Ovary (tissue), 10 donors: ENCODE measurements at places on chromosomes 1 and 21. TPM values are rescaled to one million over a fixed set of nuclear protein-coding genes. Genes with fewer than 3 reads are reported as not detected.

DNA sequence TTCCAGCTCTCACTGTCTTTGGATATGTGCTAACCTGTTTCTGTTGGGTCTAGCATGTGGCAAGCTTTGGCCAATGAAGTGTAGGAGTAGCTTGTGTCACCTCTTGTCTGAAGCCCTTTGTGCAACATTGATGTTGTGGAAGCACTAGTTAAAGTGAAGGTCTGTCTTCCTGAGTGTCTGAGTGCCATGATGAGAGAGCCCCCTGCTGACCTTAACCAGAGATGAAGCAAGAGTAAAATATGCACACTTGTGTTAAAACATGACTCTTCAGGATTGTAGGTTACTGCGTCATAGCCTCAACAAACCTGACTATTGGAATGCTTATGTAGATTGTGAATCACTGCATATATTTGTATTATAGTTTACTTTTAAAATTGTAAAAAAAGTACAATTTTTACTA lies 103.7 kb downstream of the NCAM2 start:
- no peak for DNase-seq
- no peaks in the 10 kb centered on the region for H3K4me1 ChIP-seq
- H3K4me3 ChIP-seq = no peak overlapping the region
- H3K27me3 ChIP-seq = no peaks in the 10 kb centered on the region
- no peaks in the 10 kb centered on the region for H3K36me3 ChIP-seq

GRCh38 chr1:94314222-94314858 lies 77.0 kb upstream of the ARHGAP29 start:
- no peaks in the 10 kb centered on the region for H3K4me1 ChIP-seq
- H3K36me3 ChIP-seq = no peaks in the 10 kb centered on the region
- H3K27me3 ChIP-seq = no peaks in the 10 kb centered on the region
- H3K27ac ChIP-seq = no peak overlapping the region
- no peak for DNase-seq

DNA sequence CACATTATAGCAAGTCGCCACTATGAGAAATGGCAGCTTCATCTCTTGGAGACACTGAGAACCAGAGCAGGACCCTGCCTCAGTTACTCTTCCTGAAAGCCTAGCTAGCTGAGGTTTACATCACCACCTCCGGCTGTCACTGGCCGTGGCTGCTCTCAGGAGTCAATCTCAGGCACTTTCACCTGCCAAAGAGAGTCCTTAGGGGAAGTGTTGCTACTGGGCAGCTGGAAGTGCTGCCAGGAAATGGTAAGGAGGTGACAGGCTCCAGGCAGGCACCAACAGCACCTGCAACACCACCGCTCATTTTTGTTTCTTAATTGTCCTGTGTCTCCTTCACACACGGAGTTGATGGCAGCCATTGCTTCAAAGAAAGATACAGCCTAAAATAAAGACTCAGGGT lies 92.5 kb downstream of the DSCAM start:
- no peak for DNase-seq
- H3K36me3 ChIP-seq = no peaks in the 10 kb centered on the region
- H3K4me3 ChIP-seq = no peak overlapping the region
- no peak overlapping the region for H3K27ac ChIP-seq
- H3K27me3 ChIP-seq = no peaks in the 10 kb centered on the region

- H3K4me3 ChIP-seq = no peak overlapping the region
- no peak for DNase-seq
- no peaks in the 10 kb centered on the region for H3K36me3 ChIP-seq
- H3K4me1 ChIP-seq = no peaks in the 10 kb centered on the region
Measured at GRCh38 chr1:54081306-54082270, 28.2 kb downstream of the TCEANC2 start.

GRCh38 chr21:25501996-25502665 lies 105.2 kb downstream of the MRPL39 start:
- no peaks in the 10 kb centered on the region for H3K27me3 ChIP-seq
- no peak for DNase-seq
- H3K4me3 ChIP-seq = no peak overlapping the region
- H3K4me1 ChIP-seq = no peaks in the 10 kb centered on the region

AMY2A gene
- total RNA-seq = 6.9 TPM

DNA sequence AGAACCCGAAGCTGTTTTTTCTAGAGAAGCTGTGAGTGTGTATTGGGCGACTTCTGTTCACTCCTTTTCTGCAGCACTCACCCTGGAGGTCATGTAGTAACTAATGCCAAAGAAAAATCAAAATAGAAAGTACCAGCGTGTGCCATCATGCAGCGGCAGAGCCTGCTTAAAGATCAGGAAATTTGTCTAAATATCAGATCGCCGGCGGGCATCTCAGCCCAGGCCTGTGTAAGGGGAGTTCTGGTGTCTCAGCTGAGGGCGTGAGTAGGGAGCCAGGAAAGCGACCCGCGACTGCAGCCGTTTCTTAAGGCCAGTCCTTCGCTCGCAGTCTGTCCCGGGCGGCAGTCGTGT lies 768 bp downstream of the EDARADD start:
- H3K27me3 ChIP-seq = no peaks in the 10 kb centered on the region
- no peak overlapping the region for H3K27ac ChIP-seq
- no peaks in the 10 kb centered on the region for H3K36me3 ChIP-seq
- no peak for DNase-seq

GRCh38 chr1:113677250-113678158 lies 81.8 kb downstream of the PHTF1 start:
- H3K4me3 ChIP-seq = no peak overlapping the region
- no peak for DNase-seq
- no peaks in the 10 kb centered on the region for H3K36me3 ChIP-seq
- no peaks in the 10 kb centered on the region for H3K4me1 ChIP-seq
- no peak overlapping the region for H3K27ac ChIP-seq

GRCh38 chr21:29496337-29496736 lies 197.6 kb downstream of the BACH1 start:
- no peak overlapping the region for H3K4me3 ChIP-seq
- no peaks in the 10 kb centered on the region for H3K36me3 ChIP-seq
- no peak overlapping the region for H3K27ac ChIP-seq
- no peaks in the 10 kb centered on the region for H3K27me3 ChIP-seq
- no peak for DNase-seq

GRCh38 chr1:21672478-21673276 lies 3.5 kb upstream of the RAP1GAP start:
- H3K36me3 ChIP-seq = no peaks in the 10 kb centered on the region
- no peak for DNase-seq
- H3K27ac ChIP-seq = no peak overlapping the region
- H3K4me3 ChIP-seq = no peak overlapping the region
- H3K27me3 ChIP-seq = no peaks in the 10 kb centered on the region
- H3K4me1 ChIP-seq = peaks cover 17% of the 10 kb centered on the region

DNA sequence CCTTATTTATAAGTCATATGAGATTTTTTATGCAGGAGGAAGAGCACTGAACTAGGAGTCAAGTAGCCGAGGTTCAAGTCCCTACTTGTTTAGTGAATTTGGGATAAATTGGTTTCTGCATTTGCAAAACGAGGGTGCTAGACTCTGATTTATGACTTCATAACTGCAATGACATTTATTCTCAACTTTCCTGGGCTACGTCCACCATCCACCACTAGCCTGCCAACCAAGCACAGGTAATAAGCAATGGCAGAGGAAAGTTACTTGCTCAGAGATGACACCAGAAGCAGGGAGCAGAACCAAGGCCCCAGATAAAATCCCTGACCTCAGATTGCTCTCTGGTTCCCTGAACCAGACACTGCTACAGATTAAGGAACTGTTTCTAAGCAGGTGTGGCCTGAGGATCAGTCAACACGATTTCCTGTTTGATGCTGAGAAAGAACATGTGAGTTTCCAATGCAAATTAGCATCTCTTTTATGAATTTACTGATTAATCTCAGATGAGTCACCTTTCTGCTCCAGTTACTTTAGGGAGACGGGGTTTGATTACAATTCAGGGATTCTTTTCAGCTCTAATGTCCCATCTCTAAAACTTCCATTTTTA lies 52.7 kb downstream of the PLPP3 start:
- DNase-seq = no peak
- H3K4me3 ChIP-seq = no peak overlapping the region
- no peak overlapping the region for H3K27ac ChIP-seq
- no peaks in the 10 kb centered on the region for H3K27me3 ChIP-seq
- H3K36me3 ChIP-seq = no peaks in the 10 kb centered on the region

LRIG2 gene
- total RNA-seq = 13.3 TPM

CELA2B gene
- 0.33 TPM for total RNA-seq

DNA sequence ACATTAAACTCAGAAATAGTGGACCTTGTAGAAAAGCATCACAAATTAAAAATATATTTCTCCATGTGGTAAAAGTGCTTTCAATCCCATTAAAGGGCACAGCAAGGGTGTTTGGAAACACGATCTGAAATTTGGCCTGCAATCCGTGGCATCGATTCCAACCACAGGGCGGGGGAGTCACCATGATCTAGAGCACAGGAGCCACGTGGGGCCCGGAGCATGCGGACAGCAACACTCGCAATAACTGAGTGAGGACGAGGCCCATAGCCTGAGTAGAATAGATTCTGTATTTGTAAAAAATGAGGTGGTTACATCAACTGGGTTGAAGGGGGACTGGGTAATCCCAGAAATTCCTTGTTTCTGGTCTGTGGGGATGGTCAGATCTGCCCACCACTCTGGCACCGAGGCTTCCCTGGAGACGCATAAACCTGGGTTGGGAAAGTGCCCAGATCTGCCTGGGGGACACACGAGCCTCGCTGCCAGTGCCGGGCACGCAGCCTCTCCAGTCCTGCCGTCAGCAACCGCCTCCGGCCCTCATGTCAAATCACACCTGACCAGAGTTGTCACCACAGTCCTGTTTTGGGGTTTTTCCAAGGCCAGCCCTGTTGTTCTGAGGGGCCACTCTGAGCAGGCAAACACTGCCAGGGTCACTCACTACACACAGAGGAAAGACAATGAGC lies 104.3 kb downstream of the PGBD5 start:
- no peaks in the 10 kb centered on the region for H3K27me3 ChIP-seq
- DNase-seq = no peak
- no peaks in the 10 kb centered on the region for H3K4me1 ChIP-seq
- H3K36me3 ChIP-seq = no peaks in the 10 kb centered on the region

DNA sequence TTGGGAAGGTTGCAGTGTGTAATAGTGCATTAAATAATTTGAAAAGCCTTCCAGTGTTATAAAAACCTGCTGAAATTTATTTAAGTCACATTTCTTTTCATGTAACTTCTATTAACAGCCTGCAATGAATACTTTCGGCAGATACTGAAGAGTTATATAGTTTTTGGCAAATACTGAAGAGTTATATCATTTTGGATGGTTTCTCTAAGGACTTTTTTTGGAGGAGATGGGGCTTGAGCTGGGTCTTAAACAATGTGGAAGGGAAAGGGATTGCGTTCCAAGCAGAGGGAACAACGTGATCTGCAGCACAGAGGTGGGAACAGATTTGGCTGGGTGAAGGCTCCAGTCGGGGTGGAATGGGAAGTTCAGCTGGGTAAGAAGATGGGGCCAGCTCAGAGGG lies 39.8 kb downstream of the MTR start:
- no peak overlapping the region for H3K4me3 ChIP-seq
- no peaks in the 10 kb centered on the region for H3K27me3 ChIP-seq
- no peak overlapping the region for H3K27ac ChIP-seq
- no peak for DNase-seq

GRCh38 chr1:208665936-208666335 lies 421.8 kb upstream of the PLXNA2 start:
- H3K4me3 ChIP-seq = no peak overlapping the region
- no peaks in the 10 kb centered on the region for H3K36me3 ChIP-seq
- H3K4me1 ChIP-seq = no peaks in the 10 kb centered on the region
- H3K27ac ChIP-seq = no peak overlapping the region

DNA sequence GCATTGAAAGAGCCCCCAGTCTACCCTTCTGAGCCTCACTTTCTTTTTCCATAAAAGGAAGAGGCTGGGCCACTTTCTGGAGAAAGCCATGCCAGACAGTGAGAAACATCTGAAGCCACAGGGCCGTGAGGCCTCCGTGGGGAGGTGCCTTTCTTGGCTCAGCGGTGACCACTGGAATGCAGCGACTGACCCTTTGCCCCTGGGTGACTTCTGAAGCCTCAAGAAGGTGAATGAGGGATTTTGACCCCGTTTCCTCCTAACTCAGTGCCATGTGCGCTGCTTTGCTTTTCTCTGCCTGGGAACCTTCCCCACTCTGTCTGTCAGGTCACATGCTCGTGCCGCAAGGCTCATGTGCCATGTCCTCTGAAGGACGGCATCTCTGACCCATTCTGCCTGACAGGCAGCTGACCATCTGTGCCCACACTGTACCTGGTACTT lies 44.7 kb upstream of the A3GALT2 start:
- peaks cover 17% of the 10 kb centered on the region for H3K4me1 ChIP-seq
- no peaks in the 10 kb centered on the region for H3K36me3 ChIP-seq
- no peak overlapping the region for H3K4me3 ChIP-seq
- H3K27ac ChIP-seq = peak overlapping the region; percentile 67
- no peaks in the 10 kb centered on the region for H3K27me3 ChIP-seq
- no peak for DNase-seq

DNA sequence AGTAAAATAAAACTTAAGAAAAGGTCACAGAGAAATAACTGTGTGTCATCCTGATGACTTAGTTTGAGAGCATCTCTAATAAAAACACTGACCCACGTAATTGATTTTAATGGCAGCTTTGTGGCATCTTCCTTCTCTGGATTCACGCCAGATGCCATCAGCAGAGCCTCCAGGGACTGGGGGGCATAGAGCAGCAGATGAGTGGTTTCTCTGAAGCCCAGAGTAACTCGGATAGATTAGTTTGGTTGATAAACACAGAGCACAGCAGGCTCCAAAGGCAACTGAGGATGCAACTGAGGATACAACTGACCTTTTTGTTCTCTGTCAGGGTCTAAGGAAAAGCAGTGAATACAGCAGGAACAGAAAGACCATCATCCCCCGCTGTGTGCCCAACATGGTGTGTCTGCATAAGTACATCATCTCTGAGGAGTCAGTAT lies 180.8 kb downstream of the RPS6KC1 start:
- H3K4me1 ChIP-seq = no peaks in the 10 kb centered on the region
- H3K4me3 ChIP-seq = no peak overlapping the region
- no peak overlapping the region for H3K27ac ChIP-seq
- DNase-seq = no peak
- H3K27me3 ChIP-seq = no peaks in the 10 kb centered on the region
- H3K36me3 ChIP-seq = no peaks in the 10 kb centered on the region

- no peak for DNase-seq
- no peak overlapping the region for H3K27ac ChIP-seq
- no peaks in the 10 kb centered on the region for H3K36me3 ChIP-seq
- H3K4me3 ChIP-seq = no peak overlapping the region
- H3K27me3 ChIP-seq = no peaks in the 10 kb centered on the region
Measured at GRCh38 chr1:10309243-10310011, 89.4 kb upstream of the PGD start.
